ENCODE measurements at places on chromosomes 11 and 22.

- no peak for DNase-seq
Observed at GRCh38 chr22:49418943-49419342, 408.7 kb downstream of the BRD1 start.

GRCh38 chr11:111634981-111635705 lies 32.9 kb downstream of the SIK2 start:
- DNase-seq, result no peak

DNA sequence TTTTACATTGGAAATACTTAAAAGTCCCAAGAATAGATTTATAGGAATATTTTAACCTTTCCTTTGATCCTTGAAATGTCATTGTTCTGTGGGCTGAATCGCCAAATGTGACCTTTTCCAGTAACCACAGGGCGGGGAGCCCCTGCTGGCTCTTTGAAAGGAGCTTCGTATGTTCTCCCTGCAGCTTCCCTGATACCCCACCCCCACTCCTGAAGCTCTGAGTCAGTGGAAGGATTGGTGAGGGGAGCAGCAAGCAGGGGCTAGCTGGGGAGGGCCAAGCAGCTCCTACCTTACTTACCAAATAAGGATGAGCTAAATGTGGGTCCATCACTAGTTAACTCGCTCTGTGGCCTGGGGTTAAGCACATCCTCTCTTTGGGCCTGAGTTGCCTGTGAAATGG lies 87.7 kb downstream of the CHST1 start:
- no peak for DNase-seq

GRCh38 chr22:45166932-45167331 lies 3.2 kb downstream of the NUP50 start:
- peak; percentile 28 for DNase-seq

GRCh38 chr11:35012467-35013191 lies 96.2 kb downstream of the PDHX start:
- DNase-seq, result no peak

- no peak for DNase-seq
Observed at GRCh38 chr11:93039531-93040240, 70.2 kb downstream of the MTNR1B start.

DNA sequence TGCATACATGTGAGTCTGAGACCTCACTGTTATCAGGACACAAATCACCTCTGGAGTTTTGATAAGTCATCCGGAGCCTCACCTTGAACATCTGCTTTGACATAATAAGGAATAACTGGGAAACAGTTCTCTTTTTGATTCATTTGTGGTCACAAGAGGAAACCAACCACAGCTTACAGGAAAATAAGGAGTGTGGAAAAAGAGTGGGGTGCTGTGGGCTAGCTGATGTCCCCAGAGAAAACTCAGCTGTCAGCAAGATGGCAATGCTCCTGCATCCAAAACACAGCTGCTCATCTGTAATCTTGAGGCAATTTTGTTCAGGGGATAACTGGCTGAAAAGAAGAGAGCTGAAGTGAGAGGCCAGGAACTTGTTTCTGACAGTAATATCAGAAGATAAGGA lies 416.4 kb upstream of the SYN3 start:
- no peak for DNase-seq

GRCh38 chr11:81574301-81574700 lies 1159.4 kb downstream of the FAM181B start:
- DNase-seq, result no peak

- DNase-seq, result peak; percentile 20
Observed at GRCh38 chr11:123698546-123699127, 42.8 kb downstream of the ZNF202 start.

DNA sequence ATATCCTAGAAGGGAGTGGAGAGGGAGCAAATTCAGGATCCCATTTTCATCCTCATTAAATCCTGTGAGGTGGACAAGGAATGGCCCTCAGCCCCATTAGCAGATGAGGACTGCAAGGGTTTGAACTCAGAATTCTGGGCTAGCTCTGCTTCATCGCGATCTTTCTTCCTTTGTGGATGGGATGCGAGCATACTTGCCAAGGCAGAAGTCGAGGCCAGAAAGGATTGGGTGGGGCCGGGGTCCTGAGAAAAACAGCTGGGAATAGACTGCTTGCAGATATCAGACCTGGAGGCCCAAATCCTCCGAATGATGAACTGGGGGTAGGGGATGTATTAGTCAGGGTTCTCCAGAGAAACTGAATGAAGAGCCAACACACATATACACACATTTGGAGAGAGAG lies 179.0 kb downstream of the CHST1 start:
- no peak for DNase-seq

- no peak for DNase-seq
Observed at GRCh38 chr22:30357236-30357570, 396 bp downstream of the CCDC157 start.

DNA sequence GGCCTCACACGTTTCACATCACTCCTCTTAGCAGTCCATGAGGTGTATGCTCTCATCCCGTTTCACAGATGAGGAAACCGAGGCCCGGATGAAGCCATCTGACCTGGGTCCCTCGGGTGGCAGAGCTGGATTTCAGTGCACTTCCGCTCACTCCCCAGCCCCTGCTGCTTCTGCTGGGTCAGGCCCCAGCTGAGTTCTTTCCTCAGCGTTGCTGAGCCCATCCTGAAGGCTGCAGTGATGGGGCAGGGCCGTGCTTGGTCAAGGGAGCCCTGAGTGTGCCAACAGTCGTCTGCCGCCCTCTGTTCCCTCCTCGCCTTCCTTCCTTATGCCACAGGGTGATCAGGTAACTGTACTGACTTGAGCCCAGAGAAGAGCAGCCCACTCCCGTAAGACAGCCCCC lies 12.1 kb downstream of the TRMU start:
- no peak for DNase-seq

- no peak for DNase-seq
Observed at GRCh38 chr11:1571760-1572196, 293 bp downstream of the DUSP8 start.

- DNase-seq, result no peak
Observed at GRCh38 chr11:132101881-132102280, 731.5 kb downstream of the NTM start.

GRCh38 chr11:2991452-2992233 lies 486 bp downstream of the NAP1L4 start:
- DNase-seq, result peak; percentile 79

- DNase-seq, result no peak
Observed at GRCh38 chr11:70128435-70128906, 50.4 kb downstream of the ANO1 start.

DNA sequence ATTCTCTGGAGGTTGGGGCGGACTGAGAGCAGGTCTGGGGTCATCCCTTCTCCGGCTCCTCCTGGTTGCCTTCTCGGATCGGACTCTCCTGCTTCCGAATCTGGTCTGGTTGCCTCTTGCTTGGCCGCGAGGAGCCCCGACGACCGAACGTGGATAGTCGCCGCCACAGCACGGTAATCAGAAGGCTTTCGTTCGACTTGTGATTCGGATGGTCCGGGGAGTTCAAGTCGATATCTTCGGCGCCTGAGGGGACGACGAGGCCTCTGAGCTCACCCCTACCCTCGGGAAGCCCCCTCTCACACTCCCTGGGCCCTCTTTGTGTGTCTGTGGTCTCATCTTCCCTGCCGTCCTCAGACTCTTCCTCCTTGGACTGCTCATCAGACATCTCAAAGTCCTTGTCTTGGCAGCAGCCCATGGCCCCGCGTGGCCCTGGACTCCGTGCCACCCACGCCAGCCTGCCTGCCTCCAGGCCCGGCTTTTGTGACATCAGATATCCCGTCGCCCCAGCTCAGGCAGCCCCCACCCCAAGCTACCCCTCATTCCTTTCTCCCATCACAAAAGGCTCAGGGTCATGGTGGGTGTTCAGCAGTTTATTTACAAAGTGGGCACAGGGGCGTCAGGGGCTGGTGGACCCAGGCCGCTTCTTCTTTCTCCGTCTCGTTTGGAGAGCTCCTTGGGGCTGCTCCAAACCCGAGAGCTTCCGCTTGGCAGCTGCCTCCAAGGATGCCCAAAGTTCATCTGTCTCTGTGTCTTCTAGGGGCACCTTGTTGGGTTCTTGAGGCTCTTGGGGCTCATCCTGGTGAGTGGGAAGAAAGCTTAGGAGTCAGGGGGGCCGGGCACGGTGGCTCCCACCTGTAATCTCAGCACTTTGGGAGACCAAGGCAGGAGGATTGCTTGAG lies at the start of gene TEX54:
Gene TEX54 (minus strand): TSS at position 506 of the 899 bp plus-strand sequence.
- DNase-seq, result no peak

DNA sequence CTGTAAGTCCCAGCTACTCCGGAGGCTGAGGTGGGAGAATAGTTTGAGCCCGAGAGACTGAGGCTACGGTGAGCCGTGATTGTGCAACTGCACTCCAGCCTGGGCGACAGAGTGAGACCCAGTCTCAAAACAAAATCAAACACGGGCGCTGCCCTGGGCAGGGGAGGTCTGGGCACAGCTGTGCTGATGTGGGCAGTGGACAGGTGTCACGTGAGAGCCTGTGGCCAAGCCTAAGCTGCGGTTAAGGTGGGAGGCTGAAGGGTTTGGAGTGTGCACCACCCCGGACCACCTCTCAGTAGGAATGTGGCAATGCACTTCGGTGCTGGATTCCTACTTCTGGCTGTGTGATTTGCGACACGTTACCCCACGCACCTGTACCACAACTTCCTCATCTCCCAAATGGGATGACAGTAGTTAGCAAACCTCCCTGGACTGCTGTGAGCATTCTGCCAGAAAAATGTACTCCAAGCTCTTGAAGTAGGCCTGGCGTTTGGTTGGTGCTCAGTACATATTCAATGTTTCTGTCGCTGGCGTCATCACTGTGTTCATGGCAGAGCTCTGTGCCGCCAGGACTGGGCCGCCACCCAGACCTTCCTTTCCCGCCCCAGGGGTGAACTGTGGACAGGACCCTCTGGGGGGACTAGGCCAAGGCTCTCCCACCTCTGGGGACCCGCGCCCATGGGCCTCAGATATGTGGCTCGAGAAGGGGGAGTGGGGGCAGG lies 807 bp upstream of the ZNF74 start:
- no peak for DNase-seq

GRCh38 chr11:27388869-27389268 lies 25.9 kb upstream of the CCDC34 start:
- peak; percentile 54 for DNase-seq

DNA sequence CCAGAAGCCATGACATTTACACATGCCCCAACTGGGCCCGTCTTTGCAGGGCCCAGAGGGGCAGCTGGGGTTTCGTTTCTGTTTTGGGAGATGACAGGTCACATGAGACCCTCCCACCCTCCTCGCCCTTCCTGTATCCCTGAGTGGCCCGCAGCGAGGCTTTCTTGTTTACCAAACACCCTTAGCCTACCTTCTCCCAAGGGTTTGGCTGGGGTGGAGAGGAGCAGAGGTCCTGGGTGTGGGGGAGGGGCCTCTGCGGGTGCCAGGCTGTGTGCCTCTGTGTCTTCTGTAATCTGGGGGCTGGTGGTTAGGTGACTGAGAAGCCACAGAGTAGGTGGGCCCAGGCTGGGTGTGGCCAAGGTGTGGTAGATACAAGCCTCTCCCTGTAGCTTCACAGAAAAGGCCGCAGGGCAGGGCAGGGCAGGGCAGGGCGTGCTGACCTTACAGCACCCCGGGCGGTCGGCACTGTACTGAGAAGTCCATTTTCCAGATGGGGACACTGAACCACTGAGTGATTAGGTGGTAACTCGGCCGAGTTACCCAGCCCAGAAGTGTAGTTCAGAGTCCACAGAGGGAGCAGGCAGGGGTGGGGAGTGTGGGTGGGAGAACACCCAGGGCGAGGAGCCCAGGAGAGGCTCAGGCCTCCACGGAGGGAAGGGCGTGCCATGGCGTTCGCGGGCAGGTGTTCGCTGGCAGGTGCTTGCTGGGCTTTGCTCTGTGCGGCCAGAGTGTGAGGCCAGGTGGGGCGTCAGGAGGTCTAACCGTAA lies 8.7 kb downstream of the PRR5 start:
- DNase-seq, result no peak

GRCh38 chr11:130181295-130182272 lies 22.0 kb downstream of the ST14 start:
- DNase-seq, result peak; percentile 52

DNA sequence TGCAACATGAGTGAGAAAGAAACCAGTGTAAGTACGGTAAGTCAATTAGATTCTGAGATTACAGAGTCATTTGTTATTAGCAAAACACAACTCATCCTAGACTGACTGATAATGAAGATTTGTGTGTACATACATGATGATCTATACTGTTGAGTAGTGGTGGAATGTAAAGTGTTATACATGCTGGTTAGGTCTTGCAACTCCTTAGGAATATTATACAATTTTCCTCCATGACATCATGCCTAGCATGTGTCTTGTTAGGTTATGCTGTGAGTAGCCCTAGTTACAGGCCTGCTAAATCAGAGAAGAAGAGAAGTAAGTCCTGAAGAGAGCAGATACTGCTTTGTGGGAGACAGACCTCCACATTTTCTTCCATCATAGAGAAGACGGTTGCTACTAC lies 880.6 kb downstream of the LUZP2 start:
- no peak for DNase-seq

- peak; percentile 53 for DNase-seq
Observed at GRCh38 chr22:42277988-42278776, 7.7 kb upstream of the TCF20 start.

DNA sequence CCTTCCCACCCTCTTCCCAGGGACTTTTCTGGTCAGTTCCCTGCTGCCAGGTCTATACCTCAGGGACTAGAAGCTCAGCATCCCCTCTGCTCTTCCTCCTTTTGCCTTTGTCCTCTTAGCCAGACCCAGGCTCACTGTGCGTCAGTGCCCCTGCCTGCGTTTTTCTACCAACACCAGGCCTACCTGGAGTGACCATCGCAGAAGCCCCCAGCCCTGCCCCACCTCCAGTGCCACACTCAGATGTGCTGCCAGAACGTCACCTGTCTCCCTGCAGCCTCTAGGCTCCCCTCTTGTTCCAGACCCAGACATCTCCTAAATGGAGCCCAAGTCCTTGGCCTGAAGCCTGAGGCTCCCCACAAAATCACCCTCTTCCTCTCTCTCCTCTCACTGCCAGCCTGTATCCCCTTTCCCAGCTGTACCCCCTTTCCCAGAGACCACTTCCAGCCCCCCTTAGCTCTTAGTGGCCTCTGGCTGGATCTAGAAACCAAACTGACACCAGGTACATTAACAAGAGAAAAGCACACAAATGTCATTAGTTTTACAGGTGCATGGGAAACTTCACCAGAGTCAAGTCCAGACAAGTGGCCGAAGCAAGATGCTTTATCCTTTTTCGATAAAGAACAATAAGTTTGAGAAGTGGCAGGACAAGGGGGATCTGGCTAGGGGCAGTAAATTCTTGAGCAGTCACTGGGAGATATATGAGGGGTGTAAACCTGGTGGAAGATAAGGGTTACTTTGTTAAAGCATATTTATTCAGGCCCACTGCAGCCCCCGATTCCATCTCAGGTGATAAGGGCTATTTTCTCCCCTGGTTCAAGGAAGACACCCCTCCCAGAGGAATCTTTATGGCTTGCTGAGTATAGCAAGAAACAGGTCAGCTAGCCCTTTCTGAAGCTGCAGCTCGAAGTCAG lies 61.5 kb downstream of the BCR start:
- DNase-seq, result no peak

GRCh38 chr11:118666371-118666770 lies 13.1 kb downstream of the TREH start:
- no peak for DNase-seq

- no peak for DNase-seq
Observed at GRCh38 chr11:134333946-134334345, 2.2 kb downstream of the GLB1L2 start.

DNA sequence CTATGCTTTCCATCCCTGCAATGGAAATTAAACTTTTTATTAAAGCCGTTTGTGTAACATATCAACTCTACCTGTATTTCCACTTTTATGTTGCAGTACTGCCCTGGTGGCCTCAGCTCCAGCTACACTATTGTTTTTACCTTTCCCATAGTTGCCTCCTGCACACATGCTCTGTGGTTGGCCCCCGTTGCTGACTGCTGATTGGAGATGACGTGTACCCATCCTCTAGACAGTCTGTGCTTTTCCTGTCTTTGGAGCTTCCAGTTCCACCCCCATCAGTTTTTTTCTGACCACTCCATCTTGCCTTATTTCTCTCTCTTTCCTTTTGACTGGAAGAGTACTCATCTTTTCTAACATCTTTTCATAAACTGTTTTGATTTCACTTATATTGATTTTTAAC lies 123.8 kb downstream of the TEAD1 start:
- no peak for DNase-seq
